Fibroblast of lung (primary cell): ENCODE measurements at places on chromosomes 7 and 10.

GRCh38 chr7:27424749-27425148, 182.1 kb downstream of the EVX1 start:
- DNase-seq: no peak
- no peaks in the 10 kb centered on the region for H3K36me3 ChIP-seq
- no peak overlapping the region for H3K27ac ChIP-seq
- no peaks in the 10 kb centered on the region for H3K27me3 ChIP-seq
- no peak overlapping the region for H3K4me3 ChIP-seq

DNA sequence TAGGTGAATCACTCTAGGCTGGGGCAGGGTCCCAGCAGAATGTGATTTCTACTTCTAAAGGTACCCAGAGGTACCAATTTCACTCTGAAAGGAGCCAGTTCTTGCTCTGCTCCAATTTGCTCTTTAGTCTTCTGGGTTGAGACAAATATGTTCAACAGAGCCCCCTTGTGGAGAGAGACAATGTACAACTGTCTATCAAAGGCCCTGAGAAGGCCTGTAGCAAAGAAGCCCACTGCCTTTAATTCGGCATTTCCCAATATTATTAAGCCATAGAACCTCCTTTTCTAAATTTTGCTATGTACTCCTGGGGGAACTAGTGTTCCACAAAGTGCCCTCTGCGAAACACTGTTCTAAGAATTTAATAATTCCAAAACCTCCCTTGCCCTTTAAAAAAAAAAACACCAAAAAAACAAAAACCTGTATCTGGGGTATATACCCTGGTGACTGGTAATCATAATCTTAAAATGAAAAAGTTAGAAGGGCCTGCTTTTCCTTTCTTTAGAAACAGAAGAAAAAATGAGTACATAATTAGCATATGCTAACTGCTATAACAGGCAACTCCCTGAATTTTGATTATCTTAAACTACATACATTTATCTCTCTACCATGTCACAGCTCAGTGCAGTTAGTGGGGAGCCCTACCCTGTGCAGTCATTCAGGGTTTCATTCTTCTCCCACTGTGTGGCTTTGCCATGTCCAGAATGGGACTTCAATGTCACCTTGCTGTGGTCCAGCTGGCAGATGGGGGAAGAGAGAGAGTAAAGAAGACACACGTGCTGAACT, 160.9 kb upstream of the BMPER start:
- DNase-seq: peak; percentile 38
- no peaks in the 10 kb centered on the region for H3K27me3 ChIP-seq
- H3K4me1 ChIP-seq: peaks cover 12% of the 10 kb centered on the region
- no peak overlapping the region for H3K27ac ChIP-seq

- no peak overlapping the region for H3K27ac ChIP-seq
- H3K36me3 ChIP-seq: no peaks in the 10 kb centered on the region
- DNase-seq: peak; percentile 53
Observed at GRCh38 chr10:105063796-105064195, 422.7 kb downstream of the SORCS3 start.

GRCh38 chr7:28576656-28577055, 164.3 kb downstream of the CREB5 start:
- H3K36me3 ChIP-seq: no peaks in the 10 kb centered on the region
- peaks cover 2% of the 10 kb centered on the region for H3K4me1 ChIP-seq
- DNase-seq: no peak

- H3K27ac ChIP-seq: peak overlapping the region; percentile 98
- no peaks in the 10 kb centered on the region for H3K36me3 ChIP-seq
Observed at GRCh38 chr7:79452032-79452494, 1.4 kb downstream of the MAGI2 start.

DNA sequence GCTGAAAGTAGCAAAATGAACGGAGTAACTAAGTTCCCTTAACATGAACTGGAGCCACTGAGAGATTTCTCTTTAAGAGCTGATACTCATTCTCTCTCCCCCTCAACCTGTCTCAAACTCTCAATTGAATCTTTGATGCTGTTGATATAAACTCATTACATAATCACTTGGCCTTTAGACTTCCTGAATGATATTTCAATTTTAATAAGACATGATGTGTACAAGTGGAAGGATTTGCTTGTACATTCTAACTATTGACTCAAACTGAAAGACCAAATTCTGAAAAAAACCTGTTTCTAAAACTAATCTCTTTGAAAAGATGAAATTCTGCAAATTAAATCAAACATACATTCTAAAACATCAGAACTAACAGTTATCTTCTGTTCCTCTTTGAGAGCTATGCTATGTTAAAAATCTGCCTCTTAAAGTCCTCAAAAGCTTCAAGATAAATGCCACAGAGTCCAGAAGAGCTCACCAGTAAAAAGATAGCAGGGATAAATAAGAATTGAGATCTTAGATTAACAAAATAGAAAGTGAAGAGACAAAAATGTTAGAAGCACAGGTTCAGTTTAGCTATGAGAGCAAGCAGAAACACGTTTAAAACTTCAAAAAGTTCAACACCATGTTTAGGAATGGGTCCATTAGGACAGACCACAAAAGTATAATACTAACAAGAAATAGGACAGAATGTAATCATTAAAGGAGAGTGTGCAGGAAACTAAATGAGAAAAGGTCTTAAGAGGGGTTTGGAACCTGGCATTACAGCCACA, 46.1 kb downstream of the TNPO3 start:
- H3K4me3 ChIP-seq: no peak overlapping the region
- no peaks in the 10 kb centered on the region for H3K27me3 ChIP-seq
- H3K27ac ChIP-seq: no peak overlapping the region
- DNase-seq: no peak

GRCh38 chr10:30686708-30687107, 57.2 kb upstream of the LYZL2 start:
- peaks cover 7% of the 10 kb centered on the region for H3K4me1 ChIP-seq
- no peak for DNase-seq
- H3K36me3 ChIP-seq: no peaks in the 10 kb centered on the region

DNA sequence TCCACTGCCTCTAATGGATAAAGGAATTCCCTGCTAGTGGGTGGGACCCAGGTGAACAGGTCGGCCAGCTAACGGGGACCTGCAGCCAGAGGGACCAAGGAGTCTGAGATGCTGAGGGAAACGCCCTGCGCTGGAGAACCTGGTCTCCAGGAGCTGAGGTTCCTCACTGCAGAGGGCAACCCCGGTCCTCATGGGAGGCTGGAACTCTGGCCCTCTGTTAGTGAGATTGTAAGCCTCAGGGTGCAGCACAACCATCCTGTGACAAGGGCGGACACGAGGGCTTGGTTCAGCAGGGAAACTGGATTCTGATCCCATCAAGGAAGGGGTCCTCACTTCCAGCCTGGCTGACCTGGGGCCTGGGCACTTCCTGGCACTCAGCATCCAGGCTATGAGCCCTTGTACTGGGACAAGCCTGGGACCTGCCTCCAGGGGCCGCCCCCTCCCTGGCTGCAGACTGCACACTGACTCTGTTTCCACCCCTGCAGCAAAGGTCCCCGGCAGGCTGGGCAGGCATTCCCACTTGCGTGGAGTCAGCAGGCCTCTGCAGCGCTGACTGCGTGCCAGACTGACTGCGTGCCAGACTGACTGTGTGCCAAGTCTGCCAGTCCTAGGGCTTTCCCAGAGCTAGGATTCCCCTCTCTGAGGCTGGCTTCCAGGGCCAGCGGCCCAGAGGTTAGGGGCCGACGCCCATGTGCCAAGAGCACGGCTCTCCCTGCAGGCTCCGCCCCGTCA, 143.2 kb downstream of the MAPK8 start:
- no peaks in the 10 kb centered on the region for H3K27me3 ChIP-seq
- H3K4me3 ChIP-seq: no peak overlapping the region
- no peak overlapping the region for H3K27ac ChIP-seq
- peaks cover 19% of the 10 kb centered on the region for H3K36me3 ChIP-seq
- peaks cover 5% of the 10 kb centered on the region for H3K4me1 ChIP-seq

DNA sequence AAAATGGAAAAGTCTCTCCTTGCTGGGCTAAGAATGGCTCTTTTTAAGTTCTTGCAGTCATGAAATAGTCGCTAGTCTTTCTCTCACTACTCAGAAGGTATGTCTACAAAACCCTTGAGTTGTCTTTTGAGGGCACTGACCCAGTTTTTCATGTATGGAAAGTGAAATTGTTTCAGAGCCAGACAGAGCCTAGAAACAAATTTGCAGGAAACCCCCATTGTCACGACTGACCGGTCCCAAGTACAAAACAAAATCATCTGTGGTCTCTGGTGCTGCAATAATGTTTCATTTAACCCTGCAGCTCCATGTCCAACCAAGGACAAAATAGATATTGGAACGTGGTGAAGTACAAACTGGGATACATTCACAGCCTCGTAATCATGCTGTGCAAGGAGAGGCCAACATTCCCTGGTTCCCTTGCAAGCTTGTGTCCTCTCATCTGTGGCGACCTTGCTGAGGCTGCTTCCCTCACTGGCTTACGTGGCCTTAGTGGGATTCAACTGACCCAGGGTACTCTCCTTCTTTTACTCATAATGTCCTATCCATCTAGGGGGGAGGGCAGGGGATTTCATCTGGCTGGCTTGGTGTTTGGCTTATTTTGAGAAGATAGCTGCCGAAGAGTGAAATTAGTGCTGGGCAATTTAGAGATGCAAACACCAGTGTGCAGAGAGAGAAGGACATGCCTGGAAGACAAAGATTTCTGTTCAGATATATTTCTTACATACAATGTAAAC, 172.5 kb downstream of the IPMK start:
- no peak for DNase-seq
- no peaks in the 10 kb centered on the region for H3K27me3 ChIP-seq
- no peak overlapping the region for H3K4me3 ChIP-seq
- H3K27ac ChIP-seq: no peak overlapping the region
- no peaks in the 10 kb centered on the region for H3K36me3 ChIP-seq

- no peak overlapping the region for H3K27ac ChIP-seq
- H3K4me3 ChIP-seq: no peak overlapping the region
- no peaks in the 10 kb centered on the region for H3K36me3 ChIP-seq
- no peaks in the 10 kb centered on the region for H3K27me3 ChIP-seq
- no peak for DNase-seq
Observed at GRCh38 chr7:70631718-70632117, 500.2 kb upstream of the GALNT17 start.

DNA sequence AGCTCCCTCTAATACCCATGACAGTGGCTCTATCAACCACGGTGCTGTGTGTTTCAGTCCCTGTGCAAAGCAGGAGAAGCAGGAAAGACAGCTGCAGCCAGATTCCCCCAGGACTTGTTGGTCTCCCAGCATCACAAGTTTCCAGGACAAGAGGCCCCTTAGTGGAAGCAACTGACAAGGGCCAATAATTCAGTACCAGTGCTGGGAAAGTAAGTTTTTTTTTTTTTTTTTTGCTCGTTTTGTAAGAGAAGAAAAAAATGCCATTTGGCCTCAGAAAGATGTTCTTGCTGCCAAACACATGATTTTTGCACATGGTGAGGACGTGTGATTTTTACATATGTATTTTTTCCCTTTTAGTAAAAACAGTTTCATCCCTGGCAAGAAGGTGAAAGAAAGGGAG, 284.2 kb upstream of the ZMIZ1 start:
- DNase-seq: no peak
- no peak overlapping the region for H3K27ac ChIP-seq
- peaks cover 3% of the 10 kb centered on the region for H3K27me3 ChIP-seq
- no peak overlapping the region for H3K4me3 ChIP-seq

GRCh38 chr7:116219288-116219687, 8.9 kb downstream of the TES start:
- no peak overlapping the region for H3K27ac ChIP-seq
- H3K4me1 ChIP-seq: peaks cover 6% of the 10 kb centered on the region
- no peaks in the 10 kb centered on the region for H3K36me3 ChIP-seq
- no peak overlapping the region for H3K4me3 ChIP-seq
- H3K27me3 ChIP-seq: no peaks in the 10 kb centered on the region
